ENCODE measurements at places on chromosomes 7 and 10. TPM values are rescaled to one million over a fixed set of nuclear protein-coding genes. Genes with fewer than 3 reads are reported as not detected.
A peak's percentile ranks its signal among the peaks of the same experiment; 100 is the strongest.

DNA sequence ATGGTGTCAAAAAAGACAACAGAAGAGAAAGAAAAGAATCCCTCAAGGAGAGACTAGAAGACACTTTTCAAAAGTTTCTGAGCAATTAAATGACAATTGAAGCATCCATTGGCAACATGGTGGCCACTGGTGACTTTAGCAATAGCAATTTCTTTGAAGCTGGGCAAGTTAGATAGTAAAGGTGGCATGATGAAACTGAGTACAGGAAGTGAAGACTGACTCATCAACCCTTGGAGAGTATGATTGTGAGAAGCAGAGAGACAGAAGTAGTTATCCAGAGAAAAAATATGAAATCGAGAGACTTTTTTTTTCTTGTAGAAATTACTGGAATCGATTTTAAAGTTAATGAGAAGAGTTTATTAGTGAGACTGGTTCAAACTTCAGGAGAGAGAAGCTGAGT, 52.5 kb downstream of the DGKB start:
- DNase-seq: no peak

The DPP6 gene
- 2.0 TPM for polyA plus RNA-seq

- DNase-seq: no peak
These were observed 203.9 kb upstream of the PLPP4 start for GRCh38 chr10:120253131-120253530.

GRCh38 chr10:79427965-79428364, 17.5 kb downstream of the ZCCHC24 start:
- no peak for DNase-seq

DNA sequence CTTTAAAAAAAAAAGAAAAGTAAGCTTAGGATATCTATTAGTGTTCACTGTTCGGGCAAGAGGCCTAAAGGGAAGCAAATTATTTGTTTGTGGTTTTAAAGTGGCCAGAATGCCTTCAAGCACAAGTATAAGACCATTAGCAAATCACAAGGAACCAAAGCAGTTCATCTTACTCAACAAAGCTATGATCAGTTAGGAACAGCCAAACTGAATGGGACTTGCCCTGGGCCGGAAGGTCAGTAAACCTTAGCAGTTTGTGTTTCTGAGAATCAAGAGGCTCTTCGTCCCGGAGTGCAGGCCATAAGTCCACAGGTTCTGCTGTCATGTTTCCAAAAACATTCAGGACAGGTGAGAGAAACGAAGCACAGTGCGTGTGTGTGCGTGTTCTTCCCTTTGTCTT, 4.5 kb downstream of the FBXW4 start:
- no peak for DNase-seq

The SPDYE5 gene
- polyA plus RNA-seq: 5.5 TPM

- DNase-seq: no peak
These were observed 71.9 kb downstream of the AOAH start for GRCh38 chr7:36652431-36652830.

DNA sequence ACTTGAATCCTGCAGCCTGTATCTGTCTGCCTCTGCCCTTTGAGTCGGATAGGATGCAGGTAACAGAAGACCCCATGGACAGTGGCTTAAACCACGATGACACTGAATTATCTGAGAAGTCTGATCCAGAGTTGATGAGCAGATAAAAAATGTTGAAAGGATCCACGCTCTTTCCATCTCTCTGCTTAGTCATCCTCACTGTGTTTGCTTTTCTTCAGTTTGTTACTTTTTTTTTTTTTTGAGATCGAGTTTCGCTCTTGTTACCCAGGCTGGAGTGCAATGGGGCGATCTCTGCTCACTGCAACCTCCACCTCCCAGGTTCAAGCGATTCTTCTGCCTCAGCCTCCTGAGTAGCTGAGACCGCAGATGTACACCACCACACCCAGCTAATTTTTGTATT, 36.9 kb upstream of the GOLGA7B start:
- no peak for DNase-seq

GRCh38 chr7:5667391-5667790, 114.1 kb downstream of the RNF216 start:
- DNase-seq: no peak

The WDR37 gene
- 12.5 TPM for polyA plus RNA-seq

The HOXA7 gene
- 13.5 TPM for polyA plus RNA-seq

- DNase-seq: no peak
These were observed 48.2 kb downstream of the XPNPEP1 start for GRCh38 chr10:109875151-109875568.

DNA sequence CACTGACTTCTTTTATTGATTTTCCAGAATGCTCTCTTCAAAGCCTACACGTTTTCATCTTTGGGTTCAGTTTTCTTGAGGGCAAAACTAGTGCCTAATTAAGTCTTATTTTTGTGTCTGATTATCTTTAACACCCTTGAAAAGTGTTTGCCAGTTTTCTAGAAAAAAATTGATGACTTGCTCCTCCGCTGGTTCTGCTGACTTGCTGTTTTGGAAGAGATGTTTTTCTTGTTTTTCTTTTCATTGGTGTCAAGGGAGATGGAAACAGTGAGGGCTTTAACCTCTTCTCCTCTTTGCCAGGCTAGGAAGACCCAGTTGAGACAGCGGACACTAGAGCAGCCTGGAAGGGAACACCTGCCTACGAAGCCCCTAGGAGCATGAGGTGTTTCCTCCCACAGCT, 123.7 kb upstream of the EEPD1 start:
- no peak for DNase-seq

DNA sequence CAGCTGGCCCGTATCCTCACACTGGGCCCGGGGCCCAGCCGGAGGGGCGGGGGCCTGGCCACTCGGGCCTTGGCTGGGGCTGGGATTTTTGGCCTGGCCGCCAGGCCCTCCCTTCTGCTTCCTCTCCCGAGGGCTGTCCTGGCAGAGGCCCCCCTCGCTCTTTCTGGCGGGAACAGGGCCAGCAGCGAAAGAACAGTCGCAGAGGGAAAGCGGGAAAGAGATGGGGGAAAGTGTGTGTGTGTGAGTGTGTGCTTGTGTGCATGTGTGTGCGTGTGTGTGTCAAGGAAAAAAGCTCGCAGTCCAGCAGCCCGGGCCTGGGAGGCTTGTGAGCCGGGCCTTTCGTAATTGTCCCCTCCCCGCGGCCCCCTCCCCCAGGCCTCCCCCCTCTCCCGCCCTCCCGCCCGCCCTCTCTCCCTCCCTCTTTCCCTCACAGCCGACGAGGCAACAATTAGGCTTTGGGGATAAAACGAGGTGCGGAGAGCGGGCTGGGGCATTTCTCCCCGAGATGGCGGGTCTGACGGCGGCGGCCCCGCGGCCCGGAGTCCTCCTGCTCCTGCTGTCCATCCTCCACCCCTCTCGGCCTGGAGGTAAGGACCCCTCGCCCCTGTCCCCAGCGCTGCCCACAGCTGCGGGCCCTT, at the start of gene ELN:
ELN (plus strand) TSS at position 491 of the 638 bp plus-strand sequence; CDS start at position 506, 15 bp downstream.
- peak; percentile 92 for DNase-seq

DNA sequence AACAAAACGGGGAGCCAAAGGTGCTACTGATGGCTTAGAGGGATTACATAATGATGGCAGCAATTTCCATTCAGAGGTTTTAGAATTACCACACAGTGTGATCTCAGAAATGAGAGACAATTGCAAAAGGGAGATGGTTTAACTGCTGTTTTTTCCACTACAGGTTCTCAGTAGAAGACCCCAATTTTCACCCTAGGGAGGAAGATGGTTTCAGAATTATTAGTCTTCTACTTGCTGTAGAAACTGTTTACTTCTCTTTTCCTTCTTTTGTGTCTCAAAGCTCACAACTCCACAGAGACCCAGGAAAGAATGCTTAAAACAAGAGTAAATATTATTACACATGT, 226.5 kb downstream of the INHBA start:
- no peak for DNase-seq

The DENND2A gene
- 41.2 TPM for polyA plus RNA-seq

DNA sequence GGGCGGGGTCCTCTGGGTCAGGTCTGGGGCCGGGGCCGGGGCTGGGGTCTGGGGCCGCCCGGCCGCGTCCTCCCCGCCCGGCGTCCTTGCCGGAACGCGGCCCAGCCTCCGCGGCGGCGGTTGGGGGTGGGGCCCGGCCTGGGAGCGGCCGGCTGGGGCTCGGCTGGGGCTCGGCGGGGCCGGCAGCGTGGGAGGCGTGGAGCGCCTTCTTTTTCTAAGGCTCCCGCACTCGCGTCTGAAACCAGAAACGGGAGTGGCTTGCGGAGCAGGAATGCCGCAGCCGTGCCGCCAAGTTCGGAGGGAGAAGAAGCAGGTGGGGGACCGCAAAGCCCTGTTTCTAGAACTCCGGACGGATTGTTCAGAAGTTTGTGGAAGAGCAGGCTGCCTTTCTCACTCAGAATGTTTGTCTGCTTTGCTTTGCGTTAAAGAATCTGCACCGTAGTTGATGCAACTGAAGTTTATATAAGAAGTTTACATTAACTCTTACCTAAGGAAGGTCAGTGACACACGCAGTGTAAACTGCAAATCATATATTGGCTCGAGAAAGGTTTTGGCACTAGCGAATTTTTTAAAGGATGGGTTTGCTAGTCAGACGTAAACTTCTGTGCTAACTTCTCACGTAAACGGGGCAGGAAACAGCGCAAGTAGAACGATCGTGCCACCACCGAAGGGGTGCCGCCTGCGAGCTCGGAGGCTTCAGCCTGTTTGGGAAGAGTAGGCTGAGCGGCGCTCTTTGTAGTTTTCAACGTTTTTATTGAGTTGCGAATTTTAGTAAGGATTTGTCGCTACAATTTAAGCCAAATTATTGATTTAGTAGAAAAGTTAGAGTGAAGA, 729 bp downstream of the DNAJB6 start:
- DNase-seq: peak; percentile 68

The UNC5B gene
- 11.6 TPM for polyA plus RNA-seq

- DNase-seq: no peak
These were observed 126.3 kb downstream of the NRP1 start for GRCh38 chr10:33208166-33208565.

DNA sequence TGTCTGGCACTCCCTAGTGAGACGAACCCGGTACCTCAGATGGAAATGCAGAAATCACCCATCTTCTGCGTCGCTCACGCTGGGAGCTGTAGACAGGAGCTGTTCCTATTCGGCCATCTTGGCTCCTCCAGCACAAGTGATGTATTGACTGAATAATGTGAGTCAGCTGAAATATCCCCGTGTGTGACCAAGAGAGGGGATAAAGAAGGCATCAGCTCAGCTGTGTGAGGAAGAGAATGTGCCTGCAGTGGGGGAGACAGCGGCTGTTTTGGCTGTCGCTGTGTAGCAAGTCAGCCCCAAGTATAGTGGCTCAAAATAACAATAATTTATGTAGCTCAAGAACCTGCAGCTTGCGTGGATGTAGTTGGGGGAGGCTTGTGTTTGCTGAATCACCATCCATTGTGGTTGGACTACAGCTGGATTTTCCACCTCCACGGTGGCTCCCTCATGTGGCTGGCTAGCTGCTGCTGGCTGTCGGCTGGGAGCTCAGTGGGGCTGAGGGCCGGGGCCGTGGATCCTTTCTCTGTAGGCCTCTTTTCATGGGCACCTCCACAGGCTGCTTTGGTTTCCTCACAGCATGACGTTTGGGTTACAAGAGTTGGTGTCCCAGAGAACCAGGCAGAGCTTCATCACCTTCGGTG, 434.5 kb downstream of the CCSER2 start:
- DNase-seq: no peak

The CCDC172 gene
- not detected for polyA plus RNA-seq

The HOXA10 gene
- 30.3 TPM for polyA plus RNA-seq

DNA sequence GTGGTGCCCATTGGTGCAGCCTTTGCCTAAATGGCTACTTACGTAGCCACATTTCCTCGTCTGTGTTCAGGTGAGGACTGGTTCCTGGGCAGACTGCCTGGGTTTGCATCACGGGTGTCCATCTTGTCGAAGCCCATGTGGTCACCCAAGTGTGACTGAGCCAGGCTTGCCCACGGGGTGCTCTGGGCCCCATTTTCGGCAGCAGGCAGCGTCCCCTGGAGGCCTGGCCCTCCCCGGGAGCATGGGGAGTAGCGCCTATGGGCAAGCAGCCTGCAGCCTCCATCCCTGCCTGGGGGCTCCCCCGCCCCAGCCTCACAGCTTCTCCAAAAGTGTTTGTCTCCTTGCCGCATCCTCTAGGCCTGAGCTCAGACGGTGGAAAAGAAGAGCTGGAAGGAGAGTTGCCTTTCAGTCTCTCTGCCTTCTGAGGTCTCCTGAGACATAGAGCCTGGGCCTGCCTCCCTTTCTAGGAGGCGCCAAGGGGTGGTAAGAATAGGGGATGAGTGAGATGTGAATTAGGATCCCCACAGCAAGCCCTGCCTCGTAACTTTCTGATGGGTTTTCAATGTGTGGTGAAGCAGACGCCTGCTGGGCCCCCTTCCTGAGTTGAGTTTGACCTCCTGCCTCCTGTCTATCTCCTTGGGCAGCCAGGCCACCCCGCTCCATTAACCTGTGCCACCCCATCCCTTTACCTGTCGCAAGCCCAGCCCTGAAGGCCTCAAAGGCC, 42.7 kb downstream of the HTRA1 start:
- DNase-seq: peak; percentile 60

DNA sequence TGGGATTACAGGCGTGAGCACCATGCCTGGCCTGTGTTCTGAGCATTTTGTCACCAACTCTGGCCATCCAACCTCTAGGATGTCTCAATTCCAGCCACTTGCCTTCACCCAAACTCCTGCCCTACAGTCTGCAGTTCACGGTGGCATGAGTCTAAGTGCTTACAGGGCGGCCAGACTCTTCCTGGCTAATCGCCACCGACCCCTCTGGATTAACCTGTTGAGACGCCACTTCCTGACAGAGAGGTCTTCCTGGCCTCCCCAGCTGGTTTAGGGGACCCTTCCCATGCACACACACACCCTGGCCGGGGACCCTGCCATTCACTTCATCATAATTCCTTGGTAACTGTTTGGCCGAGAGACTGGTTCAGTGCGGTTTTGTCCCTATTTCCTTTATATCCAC, 211.5 kb upstream of the SH2B2 start:
- DNase-seq: no peak

The SLC26A5 gene
- 0.14 TPM for polyA plus RNA-seq

DNA sequence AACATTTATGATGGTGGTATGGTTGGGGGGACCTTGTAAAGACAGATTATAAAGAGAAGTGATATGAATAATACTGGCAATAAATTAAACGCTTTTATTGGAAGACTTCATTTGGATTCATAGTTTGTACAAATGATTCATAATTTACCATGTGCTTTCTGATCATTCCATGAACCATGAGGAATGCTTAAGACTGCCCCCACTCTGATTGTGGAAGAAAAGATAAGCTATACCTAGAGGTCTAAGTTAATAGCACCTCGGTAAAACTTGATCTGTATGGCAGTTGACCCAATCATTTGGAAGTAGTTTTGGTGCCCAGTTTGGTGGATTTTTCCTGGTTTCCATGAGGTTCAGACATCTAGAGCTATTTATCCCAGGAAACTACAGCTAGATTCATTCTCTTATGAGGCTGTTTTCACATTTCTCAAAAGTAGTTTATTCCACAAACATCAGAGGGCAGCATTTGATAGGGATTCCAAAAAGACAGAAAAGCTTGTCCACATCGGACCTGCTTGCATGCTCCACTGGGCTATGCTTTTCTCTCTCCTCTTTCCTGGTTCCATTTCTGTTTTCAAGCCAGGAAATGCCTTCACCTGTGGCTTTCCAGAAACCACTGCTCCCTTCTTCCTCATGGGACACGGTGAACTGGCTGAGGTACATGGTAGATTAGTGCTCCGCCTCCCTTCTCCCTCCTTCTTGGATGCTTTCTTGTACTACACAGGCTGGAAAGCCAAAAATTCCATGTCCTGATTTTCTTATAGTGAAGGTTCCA, 29.2 kb downstream of the TFAM start:
- peak; percentile 75 for DNase-seq
